ENCODE measurements at places on chromosomes 1 and 21. TPM values are rescaled to one million over a fixed set of nuclear protein-coding genes. Genes with fewer than 3 reads are reported as not detected.

DNA sequence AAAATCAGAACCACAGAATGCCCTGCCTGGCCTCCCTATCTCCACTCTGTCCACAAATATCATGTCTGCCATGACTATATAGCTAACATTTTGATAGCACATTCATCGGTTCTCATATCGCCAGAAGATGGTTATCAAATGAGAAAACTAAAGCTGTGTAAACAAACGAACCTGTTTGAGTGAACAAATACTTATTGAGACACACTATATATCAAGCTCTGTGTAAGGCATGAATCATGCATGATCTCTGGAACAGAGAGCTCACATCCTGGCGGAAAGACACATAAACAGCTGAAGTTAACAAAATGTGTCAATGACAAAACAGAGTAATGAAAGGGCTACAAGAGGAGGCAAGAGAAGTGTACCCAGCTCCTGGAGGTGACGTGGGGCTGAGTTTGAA is 13.1 kb downstream of the KCND3 start:
- DNase-seq = no peak

SPRR2F gene
- total RNA-seq = not detected

- DNase-seq = no peak
Measured at GRCh38 chr1:152599934-152600333, at the start of gene LCE3C. LCE3C (plus strand) TSS chr1:152600234; CDS start chr1:152600732, 498 bp downstream.

KRTAP10-12 gene
- total RNA-seq = not detected

OR2L2 gene
- total RNA-seq = not detected

DNA sequence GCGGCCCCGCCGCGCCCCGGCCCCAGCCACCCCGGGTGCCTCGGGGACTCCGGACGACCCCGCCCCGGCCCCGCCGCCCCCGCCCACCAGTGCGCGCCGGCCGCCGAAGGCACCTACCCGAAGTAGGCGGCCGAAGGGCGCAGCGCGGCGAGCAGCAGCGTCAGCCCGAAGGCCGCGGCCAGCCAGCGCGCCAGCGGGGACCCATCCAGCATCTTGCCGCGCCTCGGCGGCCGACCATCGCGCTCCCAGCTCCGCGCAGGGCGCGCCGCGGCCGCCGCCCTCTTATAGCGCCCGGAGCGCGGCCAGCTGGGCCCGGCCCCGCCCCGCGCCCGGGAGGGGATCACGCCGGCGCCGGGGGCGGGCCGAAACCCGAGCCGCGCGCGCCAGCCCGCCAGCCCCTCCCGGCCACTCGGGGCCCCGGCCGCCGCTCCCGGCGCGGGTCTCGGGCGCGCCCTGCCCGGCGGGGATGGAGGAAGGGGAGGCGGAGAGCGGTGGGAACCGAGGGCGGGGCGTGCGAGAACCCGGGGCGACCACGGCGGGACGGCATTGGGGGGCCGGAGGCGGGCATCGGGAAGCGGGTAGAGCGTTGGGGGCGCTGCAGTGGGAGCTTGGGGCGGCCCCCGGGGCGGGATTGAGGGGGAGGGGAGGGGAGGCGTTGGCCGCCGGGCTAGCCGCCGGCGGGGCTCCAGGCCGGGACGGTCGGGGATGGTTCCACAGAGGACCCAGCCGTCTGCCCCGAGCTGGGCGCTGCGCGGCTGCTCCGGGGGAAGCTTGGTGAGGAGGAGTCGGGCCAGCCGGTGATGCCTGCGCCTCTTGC is at the start of gene WNT9A:
TSS of gene WNT9A (minus strand) at position 257 of the 817 bp plus-strand sequence. CDS start at position 212, 45 bp downstream.
- peak; percentile 67 for DNase-seq

NID1 gene
- total RNA-seq = 0.66 TPM

PPM1J gene
- 0.52 TPM for total RNA-seq

GRCh38 chr1:26811708-26812107 is 14.8 kb upstream of the ZDHHC18 start:
- no peak for DNase-seq

GRCh38 chr1:208581209-208581608 is 337.0 kb upstream of the PLXNA2 start:
- no peak for DNase-seq

CFAP74 gene
- not detected for total RNA-seq

- DNase-seq = no peak
Measured at GRCh38 chr21:35810431-35810970, 249.8 kb downstream of the SETD4 start.

C1orf94 gene
- total RNA-seq = 0.72 TPM

DNA sequence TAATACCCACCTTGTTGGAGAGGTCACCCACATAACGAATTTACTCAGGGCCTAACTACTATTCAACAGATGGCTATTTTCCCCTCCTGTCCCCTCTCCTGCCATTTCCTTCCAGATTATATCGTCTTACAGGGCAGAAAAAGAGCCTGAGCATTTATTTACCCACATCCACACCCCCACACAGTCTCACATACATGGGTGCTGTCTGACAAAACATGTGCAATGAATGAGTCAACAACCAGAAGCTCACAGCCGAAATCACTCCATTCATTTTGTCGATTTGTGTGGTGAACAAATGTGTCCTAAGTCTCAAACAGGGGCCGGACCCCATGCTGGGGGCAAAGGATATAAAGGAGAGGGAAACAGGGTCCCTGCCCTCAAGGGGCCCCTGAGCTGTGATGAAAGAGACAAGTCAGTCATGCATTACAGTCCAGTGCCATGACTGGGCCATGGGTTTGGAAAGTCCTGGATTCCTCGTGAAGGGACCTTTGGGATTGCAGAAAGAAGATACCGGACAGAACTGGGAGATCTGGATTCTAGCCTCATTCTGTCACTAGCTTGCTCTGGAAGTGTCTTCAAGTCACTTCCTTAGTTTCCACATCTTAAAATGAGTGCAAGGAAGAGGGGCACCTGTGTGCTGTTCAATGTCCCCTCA is 16.4 kb upstream of the ZNF683 start:
- no peak for DNase-seq

FCRL1 gene
- total RNA-seq = not detected

DNA sequence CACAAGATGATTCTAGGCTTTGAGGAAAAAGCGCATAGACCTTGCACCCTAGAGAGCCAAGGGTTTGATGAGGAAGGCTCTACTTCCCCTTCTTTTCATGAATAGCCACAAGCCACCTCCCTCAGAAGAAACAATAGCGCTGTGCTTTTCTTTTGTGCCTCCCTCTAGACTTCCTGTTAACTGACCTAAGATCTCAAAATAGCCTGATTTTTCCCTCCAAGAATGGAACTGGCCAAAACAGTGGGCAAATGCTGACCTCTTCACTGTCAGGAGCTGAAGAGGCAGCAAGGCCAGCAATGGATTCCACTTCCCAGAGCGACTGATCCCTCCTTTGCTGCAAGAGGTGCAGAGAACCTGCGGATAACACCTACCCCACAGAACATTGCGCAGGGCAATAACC is 362.8 kb downstream of the KCNH1 start:
- DNase-seq = no peak

DNA sequence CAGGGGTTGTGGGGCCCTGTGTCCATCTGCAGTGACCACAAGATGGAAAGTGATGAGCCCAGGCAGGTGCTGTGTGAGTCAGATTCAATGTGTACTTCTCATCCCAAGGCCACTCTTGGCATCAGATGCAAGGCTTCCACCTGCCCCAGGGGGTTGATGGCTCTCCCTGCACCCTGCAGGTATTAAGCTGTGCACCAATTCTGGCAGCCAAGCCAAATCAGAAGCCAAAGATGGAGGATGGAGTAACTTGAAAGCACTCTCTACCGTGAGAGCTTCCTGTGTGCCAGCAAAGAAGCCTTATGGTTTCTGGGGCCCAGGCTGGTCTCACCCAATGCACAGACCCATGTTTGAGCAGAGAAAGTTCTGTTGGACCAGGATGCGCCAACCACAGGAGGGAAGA is 44.3 kb upstream of the TENT5C start:
- no peak for DNase-seq

DNA sequence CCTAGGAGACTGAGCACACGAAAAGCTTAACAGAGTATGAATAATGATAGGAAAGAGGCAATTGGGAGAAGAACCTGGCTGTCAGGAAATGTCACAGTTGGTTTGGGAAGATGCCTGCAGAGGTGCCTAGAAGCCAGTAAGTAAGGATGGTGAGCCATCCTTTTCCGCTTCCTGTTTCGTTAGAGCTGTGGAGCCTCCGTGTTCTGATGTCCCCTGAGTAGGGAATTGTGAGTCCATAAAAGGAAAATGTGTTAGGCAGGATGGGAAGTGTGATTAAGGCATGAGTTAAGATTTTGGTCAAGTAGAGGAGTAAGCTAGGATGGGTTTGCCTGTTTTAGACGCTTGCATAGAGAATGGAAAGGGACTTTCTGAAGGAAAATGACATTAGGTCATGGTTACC is 9.0 kb downstream of the CLIC4 start:
- no peak for DNase-seq

DNA sequence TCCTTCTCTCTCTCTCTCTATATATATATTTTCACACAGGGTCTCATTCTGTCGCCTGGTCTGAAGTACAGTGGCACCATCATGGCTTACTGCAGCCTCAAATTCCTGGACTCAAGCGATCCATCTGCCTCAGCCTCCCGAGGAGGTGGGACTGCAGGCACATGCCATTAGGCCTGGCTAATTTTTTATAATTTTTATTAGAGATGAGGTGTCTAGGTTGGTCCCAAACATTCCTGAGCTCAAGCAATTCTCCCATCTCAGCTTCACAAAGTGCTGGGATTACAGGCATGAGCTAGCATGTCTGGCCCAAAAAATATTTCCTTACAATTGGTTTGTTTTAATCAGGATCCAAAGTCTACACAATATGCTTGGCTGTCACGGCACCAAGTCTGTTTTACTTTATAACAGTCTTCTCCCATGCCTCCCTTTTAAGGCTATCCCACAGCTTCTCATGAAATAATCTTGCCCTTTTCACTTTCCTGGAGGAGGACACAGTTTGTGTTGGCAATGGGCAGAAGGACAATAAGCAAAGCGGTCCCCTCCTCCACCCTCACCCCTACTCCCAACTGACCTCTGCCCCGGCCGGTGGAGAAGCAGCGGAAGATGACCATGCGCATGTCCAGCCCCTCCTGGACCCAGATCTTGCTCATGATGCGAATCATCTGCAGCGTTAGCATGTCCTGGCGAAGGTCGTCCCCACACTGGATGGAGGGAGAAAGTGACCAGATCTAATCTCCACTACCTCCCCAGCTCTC is 28.2 kb upstream of the PPP1R15B start:
- DNase-seq = no peak

Data from A673 (cell line).